SK-MEL-5 (cell line): ENCODE measurements at places on chromosomes 5 and 9. TPM values are rescaled to one million over a fixed set of nuclear protein-coding genes. Genes with fewer than 3 reads are reported as not detected.

- no peak for DNase-seq
These were observed 6.6 kb downstream of the GADD45G start for GRCh38 chr9:89611425-89611824.

DNA sequence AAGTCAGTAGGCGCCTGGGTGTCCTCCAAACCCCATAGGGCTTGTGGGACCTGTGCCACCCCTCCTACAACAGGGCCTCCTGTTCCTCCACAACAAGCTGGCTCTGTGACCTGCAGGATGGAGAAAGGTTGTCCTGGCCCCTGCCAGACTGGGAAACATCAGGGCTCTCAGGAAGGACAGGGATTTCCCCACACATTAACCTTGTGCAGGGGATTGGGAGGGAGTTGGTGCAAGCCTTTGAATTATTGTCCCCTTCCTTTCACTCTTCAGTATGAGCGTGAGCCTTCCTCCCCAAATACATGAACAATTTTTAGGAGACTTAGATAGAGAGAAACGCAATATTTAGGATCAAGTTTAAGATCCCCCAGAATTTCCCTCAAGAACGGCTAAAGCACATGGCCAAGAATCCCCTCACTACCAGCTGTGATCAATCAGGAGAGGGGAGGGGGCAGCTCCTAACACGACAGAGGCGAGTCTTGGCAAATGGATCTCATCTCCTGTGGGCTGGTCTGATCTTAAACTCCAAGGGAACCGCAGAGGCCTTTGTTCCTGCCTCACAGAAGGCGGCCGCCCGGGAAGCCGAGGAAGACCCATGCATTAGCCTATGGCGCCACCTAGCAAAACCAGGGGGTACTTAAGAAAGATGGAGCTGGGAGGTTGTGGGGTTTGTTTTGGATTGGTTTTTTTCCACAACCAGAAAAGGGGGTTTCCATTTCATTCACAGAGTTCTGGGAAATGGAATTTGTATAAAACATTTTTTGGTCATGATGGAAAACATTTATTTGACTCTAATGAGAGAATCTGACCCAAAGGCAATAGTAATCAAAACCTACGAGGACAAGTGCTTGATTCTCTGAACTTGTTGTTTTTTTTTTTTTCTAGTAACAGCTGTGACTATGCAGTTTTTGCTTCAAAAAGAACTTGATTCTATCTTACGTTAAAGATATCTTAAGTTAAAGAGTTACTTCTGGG lies 36.1 kb upstream of the OSMR start:
- DNase-seq: peak; percentile 89

DNA sequence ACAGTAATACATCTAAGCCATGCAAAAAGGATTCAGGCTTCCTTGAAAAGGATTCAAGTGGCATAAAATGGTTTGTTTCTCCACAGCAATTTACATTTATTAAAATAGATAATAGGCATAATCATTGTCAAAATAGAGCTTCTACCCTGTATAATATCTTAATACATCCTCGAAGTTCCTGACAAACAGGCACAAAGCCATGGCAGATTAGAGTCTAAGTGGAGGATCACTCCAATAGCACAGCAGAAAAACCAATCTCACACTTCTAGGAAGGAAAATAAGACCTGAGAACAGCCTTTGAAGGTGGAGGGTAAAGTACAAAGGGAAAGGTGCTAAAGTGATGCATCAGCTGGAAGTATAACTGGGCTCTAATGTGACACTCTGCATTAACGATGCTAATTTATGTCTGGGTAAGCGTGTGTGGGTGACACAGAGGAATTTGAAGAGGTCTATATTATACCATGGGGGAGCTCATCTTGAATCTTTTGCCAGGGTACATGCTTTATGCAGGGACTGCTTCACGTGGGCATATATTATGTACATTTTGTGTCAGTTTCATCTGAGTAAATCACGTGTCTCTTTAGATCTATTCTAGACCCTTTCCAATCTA lies 28.8 kb downstream of the PPP2R2B start:
- no peak for DNase-seq

DNA sequence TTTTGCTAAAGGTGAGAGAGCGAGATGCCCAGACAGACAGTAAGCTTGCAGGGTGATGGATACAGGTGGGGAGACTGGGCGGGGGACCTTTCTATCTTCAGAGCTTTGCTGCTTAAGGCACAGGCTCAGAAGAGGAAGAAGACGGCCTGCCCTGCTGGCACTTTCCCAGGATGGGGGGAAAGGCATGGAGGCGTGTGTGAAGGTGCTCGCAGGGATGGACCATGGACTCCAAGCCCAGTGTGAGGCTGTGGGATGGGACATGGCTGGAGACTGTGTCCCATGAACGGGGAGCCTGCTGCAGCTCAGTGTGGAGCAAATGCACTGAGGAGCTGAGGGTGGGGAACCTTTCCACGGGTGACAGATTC lies 243.2 kb upstream of the IRX4 start:
- no peak for DNase-seq

GRCh38 chr9:116800885-116801284 lies 113.8 kb downstream of the TRIM32 start:
- DNase-seq: no peak

DNA sequence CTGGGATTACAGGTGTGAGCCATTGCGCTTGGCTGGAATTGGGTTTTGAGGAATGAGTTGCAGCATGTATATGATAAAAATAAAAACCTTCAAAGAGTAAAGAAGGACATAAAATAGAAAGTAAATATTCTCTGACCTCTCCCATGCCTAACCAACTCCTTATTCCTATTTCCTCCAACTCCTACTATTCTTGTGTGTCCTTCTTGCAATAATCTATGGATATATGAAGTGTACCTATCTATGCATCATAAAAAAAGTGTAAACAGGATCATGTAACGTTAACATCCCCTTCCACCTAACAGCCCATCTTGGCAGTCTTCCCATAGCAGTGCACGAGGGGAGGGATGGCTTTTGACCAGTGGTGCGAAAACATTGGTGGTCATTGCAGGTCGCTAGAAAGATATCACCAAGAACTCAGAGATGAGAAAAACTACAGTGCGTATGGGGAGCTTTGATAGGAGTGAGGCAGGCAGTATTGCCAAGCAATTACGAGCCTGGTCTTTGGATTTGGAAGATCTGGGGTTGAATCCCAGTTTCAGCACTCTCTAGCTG lies 69.9 kb downstream of the PPARGC1B start:
- DNase-seq: no peak

- no peak for DNase-seq
These were observed 89.8 kb downstream of the NTRK2 start for GRCh38 chr9:84759300-84759750.

DNA sequence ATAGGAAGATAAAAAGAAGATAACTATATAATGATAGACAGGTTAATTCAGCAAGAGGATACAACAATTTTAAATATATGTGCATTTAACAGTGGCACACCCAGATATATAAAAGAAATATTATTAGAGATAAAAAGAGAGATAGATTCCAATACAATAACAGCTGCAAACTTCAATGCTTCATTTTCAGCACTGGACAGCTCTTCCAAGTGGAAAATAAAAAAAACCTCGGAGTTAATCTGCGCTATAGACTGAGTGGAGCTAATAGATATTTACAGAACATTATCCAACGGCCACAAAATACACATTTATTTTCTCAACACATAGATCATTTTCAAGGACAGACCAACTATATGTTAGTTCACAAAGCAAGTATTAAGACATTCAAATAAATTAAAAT lies 1229.5 kb upstream of the CDH6 start:
- peak; percentile 29 for DNase-seq

DNA sequence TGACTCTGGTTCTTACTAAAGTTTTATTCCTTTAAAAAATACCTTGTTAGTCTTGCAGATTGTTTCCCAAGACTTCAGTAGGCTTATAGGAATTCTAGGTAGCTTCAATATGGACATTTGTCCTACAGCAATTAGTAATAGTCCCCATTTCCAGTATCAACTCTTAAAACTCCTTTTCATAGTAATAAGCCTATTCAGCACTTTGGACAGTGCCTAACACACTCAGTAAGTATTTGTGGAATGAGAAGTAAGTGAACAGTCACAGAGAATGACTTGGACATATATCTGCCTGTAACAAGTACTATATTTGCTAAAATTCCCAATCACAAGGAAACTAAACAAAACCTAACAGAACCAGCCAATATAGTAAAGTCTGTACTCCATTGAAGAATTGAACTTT lies 1291.8 kb upstream of the DMAC1 start:
- no peak for DNase-seq

DNA sequence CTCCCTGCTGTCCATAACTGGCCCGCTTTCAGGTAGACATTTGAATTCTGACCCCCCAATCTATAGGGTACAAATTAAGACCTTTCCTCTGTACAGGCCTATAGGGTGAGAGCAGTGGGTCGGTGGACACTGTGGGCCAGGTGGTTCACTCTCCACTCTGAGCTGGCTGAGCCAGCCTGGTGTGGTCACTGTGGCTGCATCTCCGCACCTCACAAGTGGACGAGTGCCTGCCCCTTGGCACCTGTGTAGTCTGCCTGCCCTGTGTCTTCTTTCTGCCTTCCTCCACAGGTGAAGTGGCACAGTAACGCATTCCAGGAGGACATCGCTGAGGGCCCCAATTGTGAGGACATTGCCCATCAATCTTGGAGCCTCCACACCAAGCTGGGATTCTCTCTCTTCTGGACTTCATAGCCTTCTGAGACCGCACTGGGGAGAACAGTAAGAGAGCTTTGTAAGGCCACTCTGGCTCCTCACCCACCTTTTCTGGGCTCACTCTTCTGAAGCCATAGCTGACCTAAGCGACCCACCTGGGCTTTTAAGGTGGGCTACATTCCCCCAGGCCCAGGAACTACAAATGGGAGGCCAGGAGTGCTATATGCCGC lies 33.5 kb upstream of the JADE2 start:
- no peak for DNase-seq

GRCh38 chr5:125575891-125576505 lies 829.6 kb upstream of the ZNF608 start:
- DNase-seq: peak; percentile 27

DNA sequence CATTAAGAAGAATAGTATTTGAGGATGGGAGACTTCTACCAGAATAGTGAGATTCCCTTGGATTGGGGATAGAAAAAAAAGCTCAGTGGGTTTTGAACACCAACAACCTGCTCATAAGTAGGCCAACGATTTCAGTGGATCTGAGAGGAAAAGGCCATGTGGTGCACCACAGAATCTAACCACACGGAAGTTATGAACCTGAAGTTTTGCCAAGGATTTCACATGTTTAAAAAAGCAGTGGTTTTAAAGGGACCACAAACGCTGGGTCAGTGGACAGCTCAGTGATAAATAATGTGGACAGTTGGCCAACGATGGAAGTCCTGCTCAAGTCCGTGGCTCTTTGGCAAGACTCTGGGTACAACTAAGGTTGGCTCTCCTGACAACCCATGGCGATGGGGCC lies 107.2 kb upstream of the TXNDC8 start:
- no peak for DNase-seq

- no peak for DNase-seq
These were observed 42.7 kb downstream of the SH3PXD2B start for GRCh38 chr5:172411484-172412072.

- no peak for DNase-seq
These were observed 374.8 kb downstream of the KIAA0825 start for GRCh38 chr5:94243612-94244011.

DNA sequence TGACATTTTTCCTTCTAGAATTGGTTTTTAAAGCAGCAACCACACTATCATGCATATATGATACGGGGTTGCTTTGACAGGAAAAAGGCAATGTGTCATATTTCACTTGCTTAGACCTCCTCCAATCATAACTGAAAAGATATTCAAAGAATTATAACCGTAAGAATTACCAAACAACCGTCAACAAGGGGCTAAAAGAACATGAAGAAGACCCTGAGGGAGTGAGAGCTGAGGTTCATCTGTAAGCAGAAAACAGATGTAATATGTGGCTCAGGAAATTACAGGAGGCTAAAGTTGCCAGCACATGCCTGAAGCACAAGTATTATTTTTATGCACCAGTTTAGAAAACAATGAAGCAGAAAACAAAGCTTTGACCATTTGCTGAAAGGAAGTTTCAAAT lies 78.9 kb downstream of the APBA1 start:
- DNase-seq: no peak

GRCh38 chr5:124740991-124741583 lies 5.4 kb downstream of the ZNF608 start:
- DNase-seq: no peak

DNA sequence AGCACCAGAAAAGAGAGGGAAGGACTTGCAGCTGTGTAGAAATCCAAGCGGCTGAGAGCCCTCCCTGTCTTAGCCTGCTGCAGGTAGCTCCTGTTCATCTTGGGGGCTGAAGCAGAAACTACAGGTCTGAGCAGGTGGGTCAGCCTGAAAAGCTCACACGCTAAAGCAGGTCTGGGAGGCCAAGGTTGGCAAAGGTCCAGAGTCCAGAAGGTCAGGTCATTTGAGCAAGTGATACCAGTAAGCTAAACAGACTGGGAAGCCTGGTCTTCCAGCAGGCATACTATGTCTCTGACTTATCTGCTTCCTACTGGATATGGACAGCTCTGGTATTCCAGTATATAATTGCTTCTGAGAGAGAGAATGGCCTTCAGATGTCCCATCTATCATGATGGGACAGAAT lies 26.2 kb downstream of the PTCD2 start:
- no peak for DNase-seq

- DNase-seq: no peak
These were observed 460.8 kb downstream of the DMAC1 start for GRCh38 chr9:7338586-7339281.

DNA sequence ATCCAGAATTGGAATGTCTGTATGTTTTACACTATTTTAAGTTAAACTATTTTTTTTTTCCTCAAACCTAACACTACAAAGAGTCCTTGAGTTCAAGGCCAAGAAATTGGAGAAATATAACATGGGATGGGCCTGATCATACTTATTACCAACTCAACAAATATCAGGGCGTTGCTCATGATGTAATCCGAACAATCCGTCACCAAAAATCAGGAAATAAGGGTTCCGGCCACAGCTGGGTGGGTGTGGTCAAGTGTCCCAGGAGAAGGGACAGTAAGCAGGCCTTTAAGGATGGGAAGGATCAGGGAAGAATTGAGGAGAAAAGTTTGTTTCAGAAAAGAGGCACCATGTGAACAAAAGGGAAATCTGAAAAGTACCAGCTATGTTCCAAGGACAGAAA lies 29.8 kb downstream of the MED27 start:
- DNase-seq: no peak

GRCh38 chr5:134445856-134446818 lies 34.5 kb upstream of the CDKN2AIPNL start:
- DNase-seq: no peak

CYLC2 gene
- not detected in 2 replicates for total RNA-seq

FOXD4L5 gene
- not detected in 2 replicates for total RNA-seq

ADGRD2 gene
- total RNA-seq: not detected in 2 replicates

CCNO gene
- 0.19 and 0.24 TPM in 2 replicates for total RNA-seq

ITK gene
- total RNA-seq: 20.6 and 22.2 TPM in 2 replicates

DND1 gene
- total RNA-seq: 0.26 and 0.75 TPM in 2 replicates

CATSPER3 gene
- not detected in 2 replicates for total RNA-seq
